Cardiac muscle cell (in vitro differentiated cells and primary cell): ENCODE measurements at places on chromosomes 13 and 19.

GRCh38 chr13:76048675-76049375, 412.7 kb downstream of the LMO7 start:
- no peaks in the 10 kb centered on the region for H3K4me1 ChIP-seq
- H3K36me3 ChIP-seq, result no peaks in the 10 kb centered on the region
- DNase-seq, result peak; percentile 2
- H3K4me3 ChIP-seq, result no peak overlapping the region
- no peaks in the 10 kb centered on the region for H3K27me3 ChIP-seq
- no peak overlapping the region for H3K27ac ChIP-seq

DNA sequence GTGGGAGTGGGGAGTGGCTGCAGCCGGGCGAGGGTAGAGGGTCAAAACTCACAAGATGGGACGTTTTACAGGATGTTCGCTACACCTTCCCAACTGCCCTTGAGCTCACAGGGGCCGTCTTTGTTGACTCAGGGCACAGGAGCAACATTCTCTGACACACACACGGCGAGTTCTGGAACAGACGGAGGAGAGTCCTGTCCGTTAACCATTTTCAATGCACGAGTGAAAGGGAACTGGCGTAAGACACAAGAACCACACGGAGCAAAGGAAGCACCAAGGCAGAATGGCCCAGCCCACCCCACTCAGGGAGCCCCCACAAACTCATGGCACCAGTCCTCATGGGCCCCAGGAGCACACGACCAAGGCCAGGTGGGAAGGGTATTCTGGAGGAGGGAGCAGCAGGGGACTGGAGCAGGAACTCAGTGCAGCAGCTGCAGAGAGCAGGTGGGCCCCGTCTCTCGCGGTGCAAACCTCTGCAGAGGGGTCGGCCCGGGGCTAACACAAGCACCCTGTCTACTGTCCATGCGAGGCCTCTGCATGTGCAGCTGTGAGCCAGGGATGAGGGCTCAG, 37.9 kb upstream of the ISYNA1 start:
- no peak for DNase-seq
- H3K27me3 ChIP-seq, result no peaks in the 10 kb centered on the region
- no peak overlapping the region for H3K4me3 ChIP-seq
- H3K4me1 ChIP-seq, result peaks cover 7% of the 10 kb centered on the region

- no peak overlapping the region for H3K27ac ChIP-seq
- no peaks in the 10 kb centered on the region for H3K4me1 ChIP-seq
- no peak overlapping the region for H3K4me3 ChIP-seq
- DNase-seq, result no peak
Observed at GRCh38 chr19:28051047-28051446, 1161.9 kb downstream of the UQCRFS1 start.

DNA sequence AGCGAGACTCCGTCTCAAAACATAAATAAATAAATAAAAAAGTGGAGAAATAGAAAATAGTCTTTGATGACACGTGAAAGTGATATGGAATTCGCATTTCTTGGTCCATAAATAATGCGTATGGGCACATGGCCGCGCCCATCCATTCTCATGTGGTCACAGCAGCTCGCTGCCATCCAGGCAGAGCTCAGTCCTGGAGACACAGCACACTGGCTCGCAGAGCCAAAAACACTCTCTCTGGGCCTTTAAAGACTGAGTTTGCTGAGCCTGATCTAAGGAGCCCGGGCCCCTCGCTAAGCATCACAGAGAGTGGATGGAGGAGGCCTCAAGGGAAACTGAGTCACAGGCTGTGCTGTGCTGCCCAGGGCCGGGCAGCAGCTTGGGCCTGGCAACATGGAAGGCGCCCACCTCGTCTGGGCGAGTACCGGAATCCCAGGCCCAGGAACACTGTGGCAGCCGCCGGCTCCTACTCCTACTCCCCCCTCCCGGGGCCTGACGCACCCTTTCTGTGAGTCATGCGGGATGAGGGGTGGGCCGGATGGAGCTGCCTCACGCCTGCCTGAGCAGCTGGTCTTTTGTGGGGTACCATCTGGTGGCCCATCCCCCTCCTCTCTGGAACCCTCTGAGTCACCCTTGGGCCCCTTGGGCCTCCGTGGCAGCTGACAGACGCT, 28.9 kb upstream of the CACTIN start:
- H3K27ac ChIP-seq, result no peak overlapping the region
- peak; percentile 87 for DNase-seq
- H3K4me3 ChIP-seq, result no peak overlapping the region
- H3K36me3 ChIP-seq, result peaks cover 13% of the 10 kb centered on the region

DNA sequence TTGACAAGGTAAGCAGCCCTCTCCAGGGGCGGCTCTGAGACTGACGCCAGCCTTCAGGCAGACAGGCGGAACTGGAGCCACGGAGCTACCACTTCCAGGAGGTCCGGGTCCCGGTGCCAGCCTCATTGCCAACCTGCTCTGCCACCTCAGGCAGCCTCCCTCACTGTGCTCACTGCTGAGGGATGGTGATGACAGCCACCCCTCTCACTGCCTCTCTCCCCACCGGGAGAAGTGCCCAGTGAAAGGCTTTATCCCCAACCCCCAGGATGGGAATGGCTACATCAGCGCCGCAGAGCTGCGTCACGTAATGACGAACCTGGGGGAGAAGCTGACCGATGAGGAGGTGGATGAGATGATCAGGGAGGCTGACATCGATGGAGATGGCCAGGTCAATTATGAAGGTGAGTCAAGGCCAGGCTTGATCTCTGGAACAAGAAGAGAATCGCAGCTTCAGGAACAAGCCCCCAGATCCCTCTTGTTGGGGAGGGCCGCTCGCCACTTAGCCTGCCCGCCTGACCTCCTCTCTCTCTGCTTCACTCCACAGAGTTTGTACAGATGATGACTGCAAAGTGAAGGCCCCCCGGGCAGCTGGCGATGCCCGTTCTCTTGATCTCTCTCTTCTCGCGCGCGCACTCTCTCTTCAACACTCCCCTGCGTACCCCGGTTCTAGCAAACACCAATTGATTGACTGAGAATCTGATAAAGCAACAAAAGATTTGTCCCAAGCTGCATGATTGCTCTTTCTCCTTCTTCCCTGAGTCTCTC, 7.6 kb downstream of the CALM3 start:
- no peaks in the 10 kb centered on the region for H3K27me3 ChIP-seq
- H3K4me1 ChIP-seq, result peaks cover 6% of the 10 kb centered on the region
- peaks cover 34% of the 10 kb centered on the region for H3K36me3 ChIP-seq
- no peak overlapping the region for H3K27ac ChIP-seq

DNA sequence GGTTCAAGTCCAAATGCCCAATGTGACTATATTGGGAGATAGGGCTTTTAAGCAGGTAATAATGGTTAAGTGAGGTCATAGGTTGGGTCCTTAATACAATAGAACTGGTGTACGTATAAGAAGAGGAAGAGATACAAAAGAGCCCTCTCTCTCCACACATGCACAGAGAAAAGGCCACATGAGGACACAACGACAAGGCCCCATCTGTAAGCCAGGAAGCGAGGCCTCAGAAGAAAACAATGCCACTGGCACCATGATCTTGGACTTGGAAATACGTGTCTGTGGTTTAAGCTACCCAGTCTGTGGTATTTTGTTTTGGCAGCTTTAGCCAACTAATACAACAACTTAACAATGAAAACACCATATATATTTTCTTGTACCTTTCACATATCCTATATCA, 23.4 kb upstream of the RFC3 start:
- H3K4me3 ChIP-seq, result no peak overlapping the region
- no peak overlapping the region for H3K27ac ChIP-seq
- no peaks in the 10 kb centered on the region for H3K27me3 ChIP-seq
- DNase-seq, result no peak
- H3K4me1 ChIP-seq, result no peaks in the 10 kb centered on the region

DNA sequence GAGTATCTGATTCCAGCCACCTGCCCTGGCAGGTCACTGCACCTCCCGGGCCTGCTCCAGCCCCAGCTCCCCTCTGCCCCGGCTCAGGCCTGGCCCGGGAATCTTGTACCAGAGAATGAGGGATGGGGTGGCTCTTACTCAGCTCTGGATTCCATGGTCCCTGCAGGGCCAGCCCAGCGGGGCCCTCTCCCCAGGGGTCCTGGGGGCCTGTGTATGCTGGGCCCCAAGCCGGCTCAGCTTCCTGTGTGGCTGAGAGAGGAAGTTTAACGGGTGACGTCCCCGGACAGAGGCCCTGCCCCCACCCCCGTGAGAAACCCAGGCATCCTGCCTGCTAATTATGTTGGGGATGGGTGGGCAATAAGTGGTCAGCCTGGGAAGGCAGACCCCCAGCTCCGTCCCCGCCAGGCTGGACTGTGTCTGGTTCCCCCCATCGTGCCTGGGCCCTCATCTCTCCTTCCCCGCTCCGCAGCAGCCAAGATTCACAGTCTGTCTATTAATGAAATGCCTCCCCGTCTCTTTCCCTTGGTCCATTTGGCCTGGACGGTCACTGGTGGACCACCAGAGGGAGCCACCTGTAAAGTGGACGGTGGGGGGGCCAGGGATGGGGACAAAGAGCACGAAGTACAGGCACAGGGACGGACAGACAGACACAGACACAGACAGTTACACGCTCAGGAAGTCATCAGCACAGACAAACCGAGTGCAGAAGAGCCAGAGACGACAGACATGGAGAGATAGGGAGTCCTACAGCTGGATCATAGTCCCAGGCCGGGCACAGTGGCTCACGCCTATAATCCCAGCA, at the start of gene DENND1C:
Gene DENND1C, minus strand, starts transcription at position 247 of the 802 bp plus-strand sequence. Its CDS starts 92 bp downstream, at position 155.
- H3K4me3 ChIP-seq, result no peak within 1 kb of the TSS
- H3K36me3 ChIP-seq, result no peaks in the 10 kb centered on the region
- H3K27me3 ChIP-seq, result no peaks in the 10 kb centered on the region
- H3K27ac ChIP-seq, result no peak within 1 kb of the TSS
- H3K4me1 ChIP-seq, result no peaks in the 10 kb centered on the region

GRCh38 chr13:63075126-63075525, 1659.5 kb upstream of the PCDH20 start:
- no peak overlapping the region for H3K4me3 ChIP-seq
- no peak overlapping the region for H3K27ac ChIP-seq
- H3K27me3 ChIP-seq, result no peaks in the 10 kb centered on the region
- no peaks in the 10 kb centered on the region for H3K4me1 ChIP-seq

- no peaks in the 10 kb centered on the region for H3K4me1 ChIP-seq
- no peaks in the 10 kb centered on the region for H3K36me3 ChIP-seq
- no peak overlapping the region for H3K27ac ChIP-seq
- DNase-seq, result no peak
- peaks cover 24% of the 10 kb centered on the region for H3K27me3 ChIP-seq
Observed at GRCh38 chr19:10299545-10300458, 9.8 kb downstream of the ZGLP1 start.

DNA sequence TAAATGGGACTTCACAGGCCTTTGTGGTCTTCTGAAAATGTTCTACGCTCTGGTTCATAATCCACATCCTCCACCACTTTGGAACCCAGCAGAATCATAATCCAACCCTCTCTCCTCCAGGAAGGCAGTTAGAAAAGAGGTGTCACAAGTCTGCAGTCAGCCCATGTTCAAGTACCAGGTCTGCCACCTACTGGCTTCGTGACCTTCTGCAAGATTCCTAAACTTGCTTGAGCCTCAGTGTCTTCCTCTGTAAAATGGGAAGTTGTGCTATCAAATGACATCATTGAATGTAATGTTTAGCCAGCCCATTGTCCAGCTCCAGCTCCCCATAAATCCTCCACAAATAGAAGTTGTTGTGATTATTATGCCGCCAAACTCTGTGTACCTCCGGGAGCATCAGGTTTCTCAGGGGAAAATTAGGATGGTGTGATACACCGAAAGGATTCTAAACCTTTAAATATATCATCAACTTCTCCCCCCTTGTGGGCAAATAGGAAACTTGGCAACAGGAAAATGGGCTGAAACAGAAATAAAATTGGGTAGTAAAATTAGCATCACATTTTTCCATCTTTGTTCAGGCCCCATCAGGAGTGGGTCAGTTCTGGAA, 109.7 kb downstream of the NUFIP1 start:
- no peak overlapping the region for H3K27ac ChIP-seq
- no peak overlapping the region for H3K4me3 ChIP-seq
- no peaks in the 10 kb centered on the region for H3K4me1 ChIP-seq
- peaks cover 3% of the 10 kb centered on the region for H3K27me3 ChIP-seq
- no peaks in the 10 kb centered on the region for H3K36me3 ChIP-seq
- DNase-seq, result peak; percentile 77

DNA sequence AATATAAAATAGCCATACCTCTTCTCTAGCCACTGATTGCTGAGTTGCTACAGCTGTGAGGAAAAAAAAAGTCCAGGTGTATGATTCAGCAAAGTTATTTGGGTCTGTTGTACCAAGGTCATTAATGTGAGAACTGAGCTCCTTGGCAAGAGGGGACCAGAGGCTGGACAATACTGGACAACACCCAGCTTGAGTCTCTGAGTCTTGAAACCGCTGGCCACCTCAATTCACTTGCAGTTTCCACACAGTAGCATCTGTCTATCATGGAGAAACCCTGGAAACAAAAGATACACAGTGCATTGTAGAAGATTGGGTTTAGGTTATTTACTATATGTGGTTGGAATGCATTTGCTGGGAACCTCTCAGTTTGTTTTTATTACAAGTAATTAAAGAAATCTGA, 60.4 kb downstream of the WDFY2 start:
- H3K36me3 ChIP-seq, result no peaks in the 10 kb centered on the region
- no peak overlapping the region for H3K4me3 ChIP-seq
- H3K27me3 ChIP-seq, result no peaks in the 10 kb centered on the region
- DNase-seq, result no peak
- H3K4me1 ChIP-seq, result peaks cover 15% of the 10 kb centered on the region

- DNase-seq, result peak; percentile 73
- no peaks in the 10 kb centered on the region for H3K4me1 ChIP-seq
- H3K4me3 ChIP-seq, result no peak overlapping the region
- H3K27me3 ChIP-seq, result no peaks in the 10 kb centered on the region
- H3K27ac ChIP-seq, result no peak overlapping the region
Observed at GRCh38 chr13:48892053-48892687, 83.5 kb upstream of the FNDC3A start.

GRCh38 chr19:16912780-16913179, 24.0 kb downstream of the F2RL3 start:
- H3K27ac ChIP-seq, result no peak overlapping the region
- no peaks in the 10 kb centered on the region for H3K36me3 ChIP-seq
- H3K4me1 ChIP-seq, result no peaks in the 10 kb centered on the region
- DNase-seq, result no peak

DNA sequence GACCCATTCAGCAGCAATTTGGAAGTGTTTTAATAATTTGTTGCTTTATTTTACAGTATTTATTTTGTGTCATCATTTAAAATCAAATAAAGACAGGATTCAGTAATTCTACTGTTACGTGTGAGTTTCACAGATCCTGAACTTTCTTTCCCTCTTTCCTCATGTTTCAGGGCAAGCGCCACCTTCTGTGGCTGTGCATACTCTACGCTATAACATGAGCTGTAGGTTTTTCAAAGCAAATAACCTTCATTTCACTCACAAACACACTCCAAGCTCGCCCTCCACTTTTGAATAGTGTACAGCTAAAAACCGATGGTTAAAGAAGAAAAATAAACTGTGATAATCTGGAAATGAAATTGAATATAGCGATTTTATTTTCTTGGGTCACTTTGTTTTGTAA, 753.3 kb downstream of the OLFM4 start:
- H3K27me3 ChIP-seq, result no peaks in the 10 kb centered on the region
- H3K4me1 ChIP-seq, result peaks cover 7% of the 10 kb centered on the region
- peak overlapping the region; percentile 2 for H3K4me3 ChIP-seq
- H3K36me3 ChIP-seq, result no peaks in the 10 kb centered on the region
- H3K27ac ChIP-seq, result no peak overlapping the region
- DNase-seq, result no peak
